ENCODE measurements at places on chromosomes 2 and 18.
A peak's percentile ranks its signal among the peaks of the same experiment; 100 is the strongest.

DNA sequence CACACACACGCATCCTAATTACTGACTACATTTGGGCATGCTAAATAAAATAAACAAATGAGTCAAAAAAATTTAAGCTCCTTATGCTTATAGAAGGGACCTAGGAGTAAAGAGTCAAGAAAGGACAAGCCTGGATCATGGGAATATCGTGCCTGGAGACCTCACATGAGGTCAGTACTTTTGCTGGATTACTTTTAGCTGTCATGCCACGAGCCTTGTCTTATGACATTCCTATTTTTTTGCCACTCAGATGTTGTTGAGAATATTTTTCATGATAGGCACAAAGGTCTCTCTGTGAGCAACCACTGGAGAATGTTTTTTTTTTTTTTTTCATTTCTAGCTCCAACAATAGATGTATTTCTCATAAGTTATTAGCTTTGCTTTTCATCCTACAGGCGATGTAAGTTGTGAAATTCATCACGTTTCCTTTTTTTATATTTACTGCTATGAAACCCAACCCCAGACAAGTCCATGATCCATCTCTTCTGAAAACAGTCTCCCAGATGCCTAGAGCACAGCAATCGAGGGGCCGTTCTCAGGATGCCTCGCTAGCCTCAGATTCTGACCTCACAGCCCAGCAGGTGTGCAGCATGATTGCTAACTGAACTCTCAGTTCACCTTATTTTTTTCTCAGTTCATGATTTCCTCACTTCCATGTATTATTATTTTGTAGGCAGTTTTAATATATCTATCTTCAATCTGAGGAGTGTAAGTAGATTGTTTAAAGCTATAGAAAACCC lies 464.5 kb downstream of the IRS1 start:
- DNase-seq: no peak

DNA sequence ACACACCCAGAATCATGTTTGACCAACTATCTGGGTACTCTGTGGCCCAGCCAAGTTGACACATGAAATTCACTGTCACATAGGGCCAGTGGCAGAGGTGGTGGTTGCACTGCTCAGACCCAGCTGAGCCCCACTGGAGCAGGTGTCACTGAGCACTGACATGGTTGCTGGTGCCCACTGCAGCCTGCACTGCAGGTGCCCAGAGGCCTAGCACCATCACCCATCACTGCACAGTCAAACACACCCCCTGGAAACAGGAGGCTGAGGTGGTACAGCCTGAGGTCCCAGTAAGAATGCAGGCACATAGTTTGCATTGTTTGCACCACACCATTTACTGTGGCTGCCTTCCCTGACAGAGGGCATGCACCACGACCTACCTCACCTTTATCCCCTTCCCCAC lies 278.7 kb upstream of the MGAT5 start:
- no peak for DNase-seq

DNA sequence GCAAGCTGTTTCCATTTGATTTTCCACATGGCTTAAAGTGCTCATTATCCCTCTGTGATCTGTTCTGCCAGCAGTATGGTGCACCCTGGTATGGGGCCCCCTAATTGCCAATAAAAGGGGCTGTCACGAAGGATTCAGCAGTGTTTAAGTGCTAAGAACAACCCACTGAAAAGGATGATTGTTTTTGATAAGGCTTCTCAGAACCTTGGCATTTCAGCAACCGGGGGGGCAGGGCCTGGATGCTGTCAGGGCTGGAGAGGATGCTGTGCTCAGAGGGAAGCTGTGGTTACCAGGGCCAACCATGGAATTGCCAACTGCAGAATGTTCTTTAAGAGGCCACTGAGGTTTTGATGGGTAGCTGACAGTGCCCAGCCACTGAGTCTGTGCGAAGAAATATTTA lies 117.8 kb downstream of the CTIF start:
- DNase-seq: peak; percentile 28

- no peak for DNase-seq
Measured at GRCh38 chr18:53756610-53756972, 467.9 kb downstream of the MBD2 start.

- no peak for DNase-seq
Measured at GRCh38 chr2:170715932-170716777, 1.0 kb downstream of the SP5 start.

DNA sequence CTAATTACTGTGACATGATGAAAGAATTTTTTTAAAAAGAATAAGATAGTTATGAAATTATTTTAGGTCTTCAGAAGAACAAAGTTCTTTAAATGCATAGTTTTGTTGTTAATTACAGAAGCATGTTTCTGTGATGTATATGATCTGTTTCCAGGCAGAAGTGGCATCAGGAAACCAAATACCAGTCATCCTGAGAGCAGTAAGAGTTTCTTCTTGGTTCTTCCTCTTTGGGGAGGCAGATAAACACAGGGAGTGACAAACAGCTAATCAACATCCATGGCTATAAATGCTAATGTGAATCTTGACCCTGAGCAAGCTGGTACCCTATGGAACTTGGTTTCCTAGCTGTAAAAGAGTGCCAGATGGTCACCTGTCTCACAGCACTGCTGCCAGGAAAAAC lies 29.2 kb downstream of the WIPF1 start:
- no peak for DNase-seq

GRCh38 chr2:204863336-204863735 lies 318.1 kb downstream of the PARD3B start:
- DNase-seq: no peak

DNA sequence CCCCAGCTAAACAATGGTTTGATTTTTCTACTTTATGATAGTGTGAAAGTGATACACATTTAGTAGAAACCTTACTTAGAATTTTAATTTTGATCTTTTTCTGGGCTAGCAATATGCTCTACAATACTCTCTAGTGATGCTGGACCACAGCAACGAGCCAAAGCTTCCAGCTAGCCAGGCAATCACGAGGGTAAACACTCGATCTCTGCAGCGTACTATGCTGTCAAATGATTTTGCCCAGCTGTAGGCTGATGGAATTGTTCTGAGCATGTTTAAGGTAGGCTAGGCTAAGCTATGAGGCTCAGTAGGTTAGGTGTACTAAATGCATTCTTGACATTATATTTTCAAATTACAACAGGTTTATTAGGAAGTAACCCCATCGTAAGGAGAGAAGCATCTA lies 207.5 kb downstream of the LRRTM4 start:
- no peak for DNase-seq

DNA sequence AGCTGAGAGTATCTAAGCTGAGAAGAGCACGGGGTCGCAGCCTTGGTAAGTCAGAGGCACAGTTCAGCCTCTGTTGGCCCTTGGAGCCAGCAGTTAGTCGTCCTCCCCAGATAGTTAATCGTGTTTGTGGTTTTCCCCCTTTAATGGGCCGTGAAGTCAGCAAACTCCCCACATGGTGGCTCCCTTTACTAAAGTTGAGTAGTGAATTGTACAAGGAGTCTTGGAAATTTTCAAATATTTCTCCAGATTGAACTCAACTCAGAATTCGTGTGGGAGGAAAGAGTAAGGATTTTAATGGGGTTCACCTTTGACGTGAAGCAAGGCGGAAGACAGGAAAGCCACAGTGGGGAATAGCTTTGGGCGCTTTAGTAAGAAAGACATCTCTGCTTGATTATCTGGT lies 2.4 kb upstream of the ADCYAP1 start:
- DNase-seq: no peak

DNA sequence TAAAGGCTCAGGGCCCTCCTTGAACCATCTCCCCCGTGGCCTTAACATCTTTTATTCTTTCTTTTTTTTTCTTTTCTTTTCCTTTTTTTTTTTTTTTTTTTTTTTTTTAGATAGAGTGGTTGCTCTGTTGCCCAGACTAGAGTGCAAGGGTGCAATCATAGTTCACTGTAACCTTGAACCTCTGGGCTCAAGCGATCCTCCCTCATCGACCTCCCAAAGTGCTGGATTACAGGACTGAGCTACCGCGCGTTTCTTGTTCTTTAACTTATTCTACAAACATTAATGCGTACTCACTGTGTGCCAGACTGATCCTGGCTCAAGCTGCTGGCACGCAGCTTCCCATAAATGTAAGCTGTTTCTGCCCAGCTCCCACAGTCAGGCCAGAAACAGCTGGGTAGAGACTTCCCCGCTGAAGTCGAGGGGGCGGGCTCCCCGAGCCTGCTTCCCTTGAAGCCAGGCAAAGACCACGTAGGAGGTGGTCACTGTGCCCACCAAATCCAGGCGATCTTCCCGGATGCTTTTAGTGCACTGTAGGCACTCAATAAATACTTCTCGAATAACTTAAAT lies 29.2 kb upstream of the ATP6V1B1 start:
- peak; percentile 12 for DNase-seq

DNA sequence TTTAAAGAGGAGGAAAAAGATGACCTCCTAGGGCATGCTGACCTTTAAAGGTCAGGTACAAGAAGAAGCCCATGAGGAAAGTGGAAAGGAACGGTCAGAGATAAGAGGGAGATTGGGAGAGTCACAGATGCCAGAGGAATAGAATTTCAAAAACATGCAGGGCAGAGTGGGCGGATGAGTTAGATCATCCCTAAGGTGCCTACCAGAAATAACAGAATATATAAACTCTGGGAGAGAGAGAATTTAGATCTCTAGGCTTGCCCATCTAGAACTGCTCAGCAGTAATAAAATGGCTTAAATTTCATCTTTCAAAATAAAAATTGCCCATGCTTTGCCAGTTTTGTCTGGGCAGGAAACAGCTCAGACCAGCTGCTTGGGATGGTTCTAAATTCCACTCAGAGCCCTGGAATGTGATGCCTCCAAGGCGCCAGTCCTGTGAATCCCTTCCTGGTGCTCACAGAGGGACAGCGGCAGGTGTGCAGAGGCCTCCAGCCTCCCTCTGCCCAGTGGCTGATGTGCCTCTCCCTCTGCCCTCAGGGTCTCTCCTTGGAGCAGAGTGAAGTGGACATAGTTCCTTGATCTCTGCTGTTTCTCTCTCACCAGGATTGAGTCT lies 130.9 kb downstream of the ANTXR1 start:
- DNase-seq: no peak

GRCh38 chr18:48915626-48916425 lies 34.9 kb downstream of the SMAD7 start:
- DNase-seq: no peak

- no peak for DNase-seq
Measured at GRCh38 chr2:221972813-221973478, 325.9 kb downstream of the PAX3 start.

GRCh38 chr2:241235859-241236593 lies 47.5 kb downstream of the ANO7 start:
- no peak for DNase-seq

Measured in left lobe of liver (tissue), 2 donors.